HuH-7 (cell line): ENCODE measurements at places on chromosomes 6 and 20.

DNA sequence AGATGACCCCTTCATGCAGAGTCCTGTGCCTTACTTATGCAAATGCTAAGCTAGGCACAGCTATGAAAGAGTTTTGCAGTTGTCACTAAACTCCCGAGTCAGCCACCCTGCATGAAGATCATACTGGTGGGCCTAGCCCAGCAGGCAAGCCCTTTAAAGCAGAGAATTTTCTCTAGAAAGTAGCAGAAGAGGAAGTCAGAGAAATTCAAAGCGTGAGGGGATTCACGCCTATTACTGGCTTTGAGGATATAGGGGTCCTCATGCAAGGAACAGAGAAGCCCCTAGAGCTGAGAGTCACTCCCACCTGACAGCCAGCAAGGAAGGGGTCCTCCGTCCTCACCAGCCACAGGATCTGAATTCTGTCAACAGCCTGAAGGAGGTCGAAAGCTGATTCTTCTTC lies 54.6 kb downstream of the MYB start:
- no peak for DNase-seq

- DNase-seq: peak; percentile 47
Measured at GRCh38 chr6:158666628-158667359, 16.9 kb downstream of the SYTL3 start.

DNA sequence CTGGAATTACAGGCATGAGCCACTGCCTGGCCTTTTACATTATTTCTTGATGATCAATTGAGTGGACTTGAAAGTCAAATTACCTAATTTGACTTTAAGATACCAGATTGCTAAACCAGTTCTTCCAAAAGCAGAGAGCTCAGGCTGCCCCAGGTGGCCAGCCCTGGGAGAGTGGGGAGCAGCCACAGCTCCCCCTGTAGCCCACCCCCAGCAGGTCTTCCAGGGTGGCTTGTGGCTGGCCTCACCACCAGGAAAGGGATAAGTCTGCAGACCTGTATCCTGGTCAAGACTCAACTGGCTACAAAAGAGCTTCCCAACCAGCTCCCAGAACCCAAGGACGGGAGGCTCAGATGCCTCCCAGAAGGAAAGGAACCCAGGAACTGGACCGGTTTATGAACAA lies 23.8 kb upstream of the AKAP12 start:
- no peak for DNase-seq

- DNase-seq: peak; percentile 12
Measured at GRCh38 chr6:141677598-141678211, 455.0 kb upstream of the GJE1 start.

GRCh38 chr6:7939184-7939863 lies 28.7 kb upstream of the TXNDC5 start:
- no peak for DNase-seq

GRCh38 chr6:114945392-114945791 lies 602.6 kb upstream of the HS3ST5 start:
- no peak for DNase-seq

DNA sequence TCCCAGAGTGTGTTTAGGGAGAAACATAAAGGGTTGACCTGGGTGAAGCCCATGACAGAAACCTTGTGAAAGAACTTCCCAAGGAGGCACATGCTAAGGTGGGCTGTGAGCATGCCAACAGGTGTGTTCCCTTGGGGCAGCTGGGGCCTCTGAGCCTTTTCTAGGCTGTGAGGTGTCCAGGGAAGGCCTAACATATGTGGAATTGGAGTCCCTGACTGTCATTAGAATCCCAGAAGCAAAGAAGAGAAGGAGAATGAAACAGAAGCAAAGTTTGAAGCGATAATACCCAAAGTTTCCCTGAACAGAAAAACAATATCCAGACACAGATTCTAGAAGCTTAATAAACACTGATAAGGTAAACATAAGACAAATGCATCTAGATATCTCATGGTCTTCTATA lies 143.3 kb downstream of the CD83 start:
- DNase-seq: no peak

DNA sequence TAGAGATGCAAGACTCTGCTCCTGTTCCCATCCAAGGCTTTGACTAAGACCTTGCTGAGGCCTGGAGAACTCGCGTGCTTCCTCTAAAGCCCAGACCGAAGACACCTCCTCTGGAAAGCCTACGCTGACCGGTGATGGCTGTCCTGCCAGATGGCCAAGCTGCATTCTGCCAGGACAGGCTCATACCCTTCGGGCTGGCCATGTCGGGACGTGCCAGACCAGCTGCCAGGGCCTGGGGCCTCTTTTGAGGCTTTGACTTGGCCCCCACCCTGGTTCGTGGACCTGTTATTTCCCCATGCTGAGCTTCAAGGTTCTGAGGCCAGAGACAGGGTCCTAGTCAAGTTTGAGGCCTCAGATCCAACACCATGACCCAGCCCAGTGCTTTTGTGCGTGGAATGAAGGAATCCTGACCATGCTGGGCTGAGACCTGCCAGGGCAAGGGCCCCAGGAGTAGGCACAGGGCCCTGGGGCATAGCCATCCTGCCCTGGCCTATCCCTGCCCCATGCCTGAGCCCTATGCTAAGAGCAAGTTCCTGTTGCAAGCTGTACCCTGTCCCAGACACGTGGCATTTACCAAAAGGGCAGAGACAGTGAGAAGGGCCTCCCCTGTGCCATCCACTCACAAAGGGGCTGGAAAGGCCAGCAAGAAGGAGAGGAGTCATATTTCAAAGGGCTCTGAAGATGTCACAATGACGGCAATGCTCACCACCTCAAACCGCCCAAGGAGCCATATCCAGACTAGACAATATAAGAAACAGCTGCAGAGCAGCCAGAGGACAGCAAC lies 42.8 kb downstream of the MRPL14 start:
- DNase-seq: no peak

DNA sequence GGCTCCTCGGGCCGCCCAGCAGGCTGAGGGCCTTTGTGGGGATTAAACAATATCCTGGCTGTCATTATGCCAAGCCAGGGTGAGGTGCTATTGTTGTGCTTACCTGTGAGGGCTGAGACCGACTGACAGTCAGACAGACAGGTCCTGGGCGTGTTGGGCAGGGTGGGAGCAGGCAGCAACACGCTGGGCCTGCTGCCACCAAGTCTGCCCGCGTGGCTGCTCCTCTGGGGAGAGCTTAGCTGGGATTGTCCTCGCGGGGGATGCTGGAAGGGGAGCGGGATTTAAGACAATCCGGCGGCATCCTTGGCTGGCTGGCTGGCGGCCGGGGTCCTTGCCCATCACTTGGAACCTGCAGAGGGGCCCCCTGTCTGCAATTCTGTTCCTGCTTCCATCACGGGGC lies 20.0 kb downstream of the ITPR3 start:
- DNase-seq: no peak

DNA sequence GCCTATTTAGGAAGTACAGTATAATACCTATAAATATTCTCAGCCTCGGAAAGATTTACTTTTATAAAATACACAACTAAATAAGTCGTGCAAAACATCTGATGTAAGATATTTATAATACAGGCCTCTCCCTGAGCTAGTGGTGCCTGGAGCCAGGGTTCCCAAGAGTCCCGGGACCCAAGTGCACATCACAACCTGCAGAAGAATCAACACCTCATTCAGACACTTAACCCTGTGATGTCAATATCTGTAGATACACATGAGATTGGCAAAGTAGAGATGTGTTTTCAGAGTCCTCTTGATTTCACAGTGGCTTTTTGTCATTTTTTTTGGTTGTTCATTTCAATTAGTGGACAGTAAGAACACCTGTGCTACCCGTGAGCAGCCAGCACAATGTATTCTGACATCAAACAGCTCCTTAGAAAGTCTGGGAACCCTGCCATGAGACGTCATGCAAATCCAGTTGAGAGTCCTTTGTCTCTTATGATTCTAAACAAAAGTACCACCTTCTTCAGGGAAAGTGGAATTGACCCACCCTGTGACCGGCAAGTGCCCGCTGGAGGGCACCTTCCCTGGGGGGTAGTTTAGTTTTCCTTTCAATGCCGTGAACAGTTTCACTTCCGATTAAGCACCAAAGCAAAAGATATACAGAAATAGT lies 101.6 kb downstream of the DACT2 start:
- DNase-seq: no peak

GRCh38 chr20:51631011-51631950 lies 88.8 kb upstream of the NFATC2 start:
- no peak for DNase-seq

GRCh38 chr6:134903448-134903847 lies 46.5 kb downstream of the ALDH8A1 start:
- DNase-seq: no peak

DNA sequence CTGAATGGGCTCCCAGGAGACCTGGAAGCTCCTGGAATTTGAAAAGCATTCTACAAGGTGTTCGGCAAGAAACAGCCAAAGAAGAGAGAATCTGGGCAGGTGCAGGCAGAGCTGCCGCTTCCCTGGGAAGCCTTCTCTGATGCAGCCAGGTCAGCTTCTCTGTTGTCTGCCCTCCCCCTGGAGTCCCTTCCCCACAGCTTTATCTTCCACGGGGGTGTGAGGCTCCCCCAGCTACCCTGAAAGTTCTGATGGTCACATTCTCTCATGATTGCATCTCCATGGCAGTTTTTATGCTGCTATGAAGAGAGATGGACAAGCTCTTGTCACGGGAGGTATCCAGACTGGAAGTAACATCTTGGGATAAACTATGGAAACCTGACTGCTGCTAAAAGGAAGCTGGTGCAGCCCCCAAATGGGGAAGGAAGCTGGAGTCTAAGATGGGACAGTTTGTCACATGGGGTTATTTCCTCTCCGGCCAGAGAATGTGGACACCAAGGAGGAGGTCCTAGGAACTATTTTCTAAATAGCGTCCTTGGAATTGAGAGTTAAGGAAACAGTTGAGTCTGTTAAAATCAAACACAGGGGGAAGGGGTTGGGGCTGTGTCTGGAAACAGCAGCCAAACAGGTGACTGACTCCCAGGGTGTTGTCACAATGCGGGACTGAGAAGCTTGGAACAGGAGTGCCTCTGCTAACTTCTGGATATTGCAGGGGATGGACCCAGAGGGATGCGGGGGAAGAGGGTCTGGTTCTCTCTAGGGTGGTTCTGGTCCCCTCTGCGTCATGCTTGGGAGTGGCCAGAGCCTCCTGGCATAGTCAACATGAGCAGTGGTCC lies 91.1 kb downstream of the ASXL1 start:
- DNase-seq: no peak

GRCh38 chr6:121235386-121235785 lies 98.9 kb downstream of the TBC1D32 start:
- no peak for DNase-seq

- no peak for DNase-seq
Measured at GRCh38 chr6:17169291-17169690, 67.4 kb downstream of the STMND1 start.

DNA sequence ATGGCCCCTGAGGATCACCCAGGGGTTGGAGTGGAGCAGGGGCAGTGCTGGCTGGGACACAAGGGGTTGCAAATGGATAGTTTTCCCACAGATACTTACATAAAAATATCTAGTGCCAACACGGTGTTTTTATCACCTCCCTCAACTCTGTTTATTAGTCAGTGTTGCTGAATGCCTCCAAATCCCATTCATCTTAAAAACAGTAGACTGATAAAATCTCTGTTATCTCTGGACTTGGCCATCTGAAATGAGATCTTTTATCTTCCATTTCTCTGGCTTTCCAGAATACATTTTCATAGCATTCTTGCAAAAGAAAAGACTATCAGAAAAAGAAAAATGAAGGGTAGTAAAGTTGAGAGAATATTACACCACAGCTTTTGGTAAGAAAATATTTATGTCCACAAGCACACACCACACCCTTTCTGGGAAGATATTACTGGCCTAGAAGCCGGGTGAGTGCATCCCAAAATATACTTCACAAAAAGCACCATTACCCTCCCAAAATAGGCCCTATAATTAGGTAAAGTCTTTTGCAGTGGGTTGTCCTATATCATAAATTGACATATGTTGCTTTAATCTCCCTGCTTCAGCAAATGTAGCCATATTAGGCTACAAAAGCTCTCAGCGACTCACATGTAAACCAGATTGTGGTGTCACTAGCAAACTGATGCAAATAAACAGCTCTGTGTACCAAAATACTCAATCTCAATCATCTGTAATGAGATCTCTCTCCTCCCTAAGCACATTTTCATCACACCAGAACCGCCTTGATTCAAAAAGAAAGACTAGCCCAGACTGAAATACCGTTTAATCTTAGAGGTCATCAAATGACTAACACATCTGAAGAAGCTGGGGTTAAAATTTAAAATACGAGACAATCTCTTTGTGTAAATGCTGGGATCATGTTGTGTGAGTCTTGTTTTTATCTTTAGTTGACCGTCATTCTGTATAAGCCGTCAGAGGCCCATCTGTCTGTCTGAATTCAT lies 96.7 kb downstream of the FYN start:
- DNase-seq: no peak

DNA sequence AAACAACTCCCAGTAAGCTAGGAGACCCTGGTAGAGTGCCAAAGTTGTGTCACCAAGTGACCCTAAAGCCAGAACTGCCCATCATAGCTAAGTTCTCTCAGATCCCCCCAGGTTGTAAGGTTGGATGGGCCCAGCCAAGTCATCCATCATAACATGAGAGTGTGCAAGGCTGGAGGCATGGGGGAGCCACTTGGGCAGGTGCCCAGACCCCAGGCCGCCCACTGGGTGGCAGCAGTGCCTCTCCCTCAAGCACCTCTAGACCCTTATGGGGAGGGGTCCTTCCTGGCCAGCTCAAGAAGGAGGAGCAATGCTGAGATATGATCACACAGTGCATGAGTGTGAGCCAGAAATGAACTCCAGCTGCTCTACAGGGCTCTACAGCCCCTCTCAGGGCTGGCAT lies 154.5 kb downstream of the MYLK4 start:
- peak; percentile 10 for DNase-seq

DNA sequence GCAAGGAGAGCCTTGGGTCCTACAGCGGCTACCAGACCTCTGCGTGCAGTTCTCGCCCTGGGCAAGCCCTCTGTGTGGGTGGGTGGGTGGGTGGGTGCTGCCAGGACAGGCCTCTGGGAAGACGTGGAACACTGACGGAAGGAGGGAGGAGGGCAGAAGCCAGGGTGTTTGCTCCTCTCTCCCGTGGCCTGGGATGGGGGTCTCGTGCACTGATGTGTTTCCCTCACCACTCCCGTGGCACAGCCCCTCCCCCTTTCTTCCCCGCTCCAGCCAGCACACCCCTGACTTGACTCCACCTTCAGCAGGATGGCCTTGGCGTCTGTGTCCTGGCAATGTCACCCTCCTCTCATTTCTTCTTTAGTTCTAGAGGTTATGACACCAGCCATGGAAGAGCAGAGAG lies 130.0 kb downstream of the CDH26 start:
- DNase-seq: no peak

DNA sequence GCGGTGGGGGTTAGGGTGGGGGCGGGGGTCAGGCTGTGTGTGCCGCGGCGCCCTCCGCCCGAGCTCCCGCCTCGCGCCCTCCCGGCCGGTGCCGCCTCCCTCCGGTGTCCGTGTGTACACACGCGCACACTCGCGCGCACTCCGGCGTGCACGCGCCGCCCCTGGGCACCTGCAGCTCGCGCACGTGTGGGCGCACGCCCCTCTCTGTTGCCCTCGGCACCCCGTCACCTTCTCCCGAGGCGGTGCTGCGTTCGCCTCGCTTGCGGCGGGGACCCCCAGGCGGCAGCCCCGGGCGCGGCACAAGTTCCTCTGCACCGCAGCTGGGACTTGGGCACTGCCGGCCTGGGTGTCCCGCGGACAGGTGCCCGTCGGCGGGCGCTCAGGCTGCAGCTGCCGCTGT lies 525 bp downstream of the MACROD2 start:
- DNase-seq: peak; percentile 48
